NCI-H1048 (cell line): ENCODE measurements at places on chromosomes 5 and 9.

- DNase-seq: no peak
Observed at GRCh38 chr9:7095058-7095457, 337.3 kb downstream of the KDM4C start.

DNA sequence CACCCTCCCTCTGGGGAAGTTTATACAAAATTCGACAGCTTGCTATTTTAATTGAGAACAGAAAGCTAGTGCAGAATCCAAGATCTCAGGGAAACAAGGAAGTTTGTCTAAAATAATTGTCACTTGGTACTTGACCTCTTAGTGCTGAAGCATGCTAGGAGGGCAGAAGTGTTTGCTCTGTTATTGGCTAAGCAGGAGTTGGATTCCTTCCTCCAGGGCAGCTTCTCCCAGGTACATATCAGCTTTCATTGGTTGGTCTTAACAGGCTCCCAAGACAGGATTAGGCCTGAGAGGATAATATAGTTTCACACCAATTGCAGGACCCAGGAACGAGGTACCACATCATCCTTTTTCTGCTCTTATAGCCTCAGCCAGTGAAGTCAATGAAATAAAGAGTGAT lies 432.8 kb downstream of the IRX1 start:
- DNase-seq: no peak

DNA sequence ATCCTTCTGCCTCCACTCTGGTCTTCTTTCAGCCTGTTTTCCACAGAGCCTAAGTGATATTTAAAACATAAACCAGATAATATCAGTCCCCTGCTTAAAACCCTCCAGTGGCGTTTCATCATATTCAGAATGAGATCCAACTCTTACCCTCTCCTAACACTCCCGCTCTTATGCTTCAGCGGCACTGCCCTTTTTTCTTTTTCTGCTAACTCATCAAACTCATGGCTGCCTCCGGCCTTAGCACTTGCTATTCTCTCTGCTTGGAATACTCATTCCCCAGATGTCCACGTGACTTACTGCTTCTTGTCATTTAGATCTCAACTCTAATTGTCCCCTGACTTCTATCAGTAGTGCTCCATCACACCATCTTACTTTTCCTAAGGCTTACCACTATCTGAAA lies 73.6 kb downstream of the PIP5K1B start:
- no peak for DNase-seq

- DNase-seq: no peak
Observed at GRCh38 chr5:153517241-153517611, 26.8 kb downstream of the GRIA1 start.

GRCh38 chr5:170632985-170633234 lies 129.1 kb downstream of the KCNIP1 start:
- DNase-seq: no peak

DNA sequence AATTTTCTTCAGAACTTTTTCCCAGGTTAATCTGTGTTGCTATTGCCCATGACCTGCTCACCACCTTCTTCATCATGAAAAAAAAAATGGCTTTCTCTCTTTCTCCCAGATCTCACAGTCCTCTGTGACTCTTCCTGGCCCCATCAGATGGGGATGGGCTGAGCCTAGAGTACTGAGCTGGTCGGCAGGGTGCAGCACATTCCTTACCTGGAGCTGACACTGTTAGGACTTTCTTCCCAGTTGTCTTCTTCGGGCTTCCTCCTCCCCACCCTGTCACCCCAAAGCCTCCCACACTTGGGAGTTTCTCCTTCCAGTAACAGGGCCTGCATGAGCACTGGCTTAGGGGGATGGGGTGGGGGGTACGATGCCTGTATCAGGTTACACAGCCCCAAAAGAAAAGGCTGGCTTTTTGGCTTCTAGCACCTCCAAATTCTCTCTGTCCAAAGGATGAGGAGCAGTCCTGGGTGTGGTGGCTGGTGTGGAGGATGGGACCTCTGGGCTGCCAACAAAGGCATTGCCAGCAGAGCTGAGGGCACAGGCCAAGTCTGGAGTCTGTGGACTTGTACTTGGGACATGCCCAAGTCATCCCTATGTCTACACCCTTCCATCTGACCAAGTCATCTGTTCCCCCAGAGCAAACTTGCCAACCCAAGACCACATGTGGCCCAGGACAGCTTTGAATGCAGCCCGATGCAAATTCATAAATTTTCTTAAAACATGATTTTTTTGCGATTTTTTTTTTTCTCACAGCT lies 68.0 kb upstream of the HSPA9 start:
- DNase-seq: no peak

DNA sequence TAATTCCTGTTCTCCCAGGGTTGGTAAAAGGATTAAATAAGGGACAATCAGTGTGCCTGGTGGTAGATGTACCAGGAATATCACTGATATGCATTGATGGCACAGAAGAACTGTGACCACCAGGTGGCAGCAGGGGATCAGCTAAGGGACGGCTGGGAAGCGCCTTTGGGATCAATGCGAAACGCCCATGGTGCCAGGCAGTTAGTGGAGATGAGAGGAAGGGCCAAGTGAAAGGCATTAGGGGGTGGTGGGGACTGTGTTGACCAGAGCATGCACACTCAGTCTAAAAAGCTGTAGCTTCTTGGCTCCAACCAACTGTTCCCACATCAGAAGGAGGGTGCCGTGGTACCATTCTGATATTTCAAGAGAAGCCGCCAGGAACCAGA lies 55.6 kb downstream of the ARHGEF37 start:
- peak; percentile 7 for DNase-seq

DNA sequence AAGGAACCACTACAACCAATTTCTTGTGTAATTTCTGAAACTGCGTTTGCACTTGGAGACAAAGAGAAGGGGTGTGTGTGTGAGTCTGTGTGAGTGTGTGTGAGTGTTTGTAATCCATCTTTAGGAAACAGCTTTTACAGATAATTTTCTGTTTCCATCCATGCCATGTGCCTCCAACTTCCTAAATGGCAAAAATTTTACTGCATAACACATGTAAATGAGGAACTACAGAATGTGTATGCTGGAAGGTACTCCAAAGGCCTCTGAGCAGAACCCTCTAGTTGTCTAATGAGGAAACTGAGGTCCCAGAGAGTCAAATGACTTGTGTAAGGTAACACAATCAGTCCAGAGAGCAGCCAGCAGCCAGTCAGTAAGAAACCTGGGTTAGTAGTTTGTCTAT lies 20.8 kb downstream of the MAMDC2 start:
- DNase-seq: no peak

- no peak for DNase-seq
Observed at GRCh38 chr9:70746316-70746715, 331.9 kb upstream of the KLF9 start.

DNA sequence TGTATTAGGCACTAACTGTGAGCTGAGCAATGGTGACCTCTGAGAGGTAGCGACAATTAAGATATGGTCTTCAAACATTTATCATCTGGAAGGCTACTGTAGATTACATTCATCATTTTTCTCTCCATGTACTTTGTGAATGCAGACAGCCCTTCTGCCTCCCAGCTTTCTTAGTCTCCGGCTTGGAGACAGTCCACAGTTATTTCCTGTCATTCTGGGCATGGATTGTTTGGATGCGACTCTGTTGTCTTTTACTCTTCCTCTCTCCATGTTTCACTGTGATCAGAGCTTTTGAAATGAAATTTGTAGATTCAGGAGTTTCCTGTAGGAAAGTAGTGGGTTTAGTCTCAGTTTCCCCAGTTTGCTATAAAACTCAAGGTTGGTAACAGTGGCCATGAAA lies 20.5 kb downstream of the DMRT2 start:
- DNase-seq: no peak

DNA sequence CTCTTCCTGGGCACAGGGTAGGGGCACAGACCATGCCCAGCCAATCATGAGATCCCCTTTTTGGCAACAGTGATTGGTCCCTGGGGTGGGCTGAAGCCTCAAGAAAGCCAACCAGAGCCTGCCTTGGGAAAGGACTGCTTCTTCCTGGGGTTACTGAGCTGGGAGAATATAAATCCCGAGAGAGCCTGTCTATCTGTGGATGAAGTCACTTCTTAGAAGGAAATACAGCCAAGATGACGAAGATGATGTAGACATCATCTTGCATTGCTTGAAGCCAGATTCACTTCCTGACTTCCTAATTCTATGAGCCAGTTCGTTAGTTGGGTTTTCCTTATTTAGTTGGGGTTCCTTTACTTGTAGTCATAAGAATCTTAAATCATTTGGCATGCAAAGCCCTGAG lies 50.1 kb upstream of the PWWP2A start:
- DNase-seq: no peak

DNA sequence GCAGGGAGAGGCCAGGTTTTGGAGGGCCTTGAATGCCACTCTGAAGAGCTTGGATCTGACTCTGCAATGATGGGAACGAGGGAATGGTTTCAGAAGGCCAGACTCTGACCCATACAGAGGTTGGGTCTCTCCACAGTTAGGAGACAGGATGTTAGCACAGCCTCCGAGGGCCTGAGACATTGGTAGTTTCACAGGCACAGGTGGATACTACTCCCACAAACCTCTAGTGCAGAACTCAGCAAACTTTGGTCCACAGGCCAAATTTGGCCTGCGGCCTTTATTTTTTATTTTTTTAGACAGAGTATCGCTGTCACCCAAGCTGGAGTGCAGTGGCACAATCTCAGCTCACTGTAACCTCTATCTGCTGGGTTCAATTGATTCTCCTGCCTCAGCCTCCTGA lies 2.9 kb downstream of the GNPDA1 start:
- no peak for DNase-seq

GRCh38 chr9:37198039-37198729 lies 77.8 kb downstream of the ZCCHC7 start:
- no peak for DNase-seq

- DNase-seq: peak; percentile 29
Observed at GRCh38 chr5:124310453-124310852, 436.0 kb downstream of the ZNF608 start.

DNA sequence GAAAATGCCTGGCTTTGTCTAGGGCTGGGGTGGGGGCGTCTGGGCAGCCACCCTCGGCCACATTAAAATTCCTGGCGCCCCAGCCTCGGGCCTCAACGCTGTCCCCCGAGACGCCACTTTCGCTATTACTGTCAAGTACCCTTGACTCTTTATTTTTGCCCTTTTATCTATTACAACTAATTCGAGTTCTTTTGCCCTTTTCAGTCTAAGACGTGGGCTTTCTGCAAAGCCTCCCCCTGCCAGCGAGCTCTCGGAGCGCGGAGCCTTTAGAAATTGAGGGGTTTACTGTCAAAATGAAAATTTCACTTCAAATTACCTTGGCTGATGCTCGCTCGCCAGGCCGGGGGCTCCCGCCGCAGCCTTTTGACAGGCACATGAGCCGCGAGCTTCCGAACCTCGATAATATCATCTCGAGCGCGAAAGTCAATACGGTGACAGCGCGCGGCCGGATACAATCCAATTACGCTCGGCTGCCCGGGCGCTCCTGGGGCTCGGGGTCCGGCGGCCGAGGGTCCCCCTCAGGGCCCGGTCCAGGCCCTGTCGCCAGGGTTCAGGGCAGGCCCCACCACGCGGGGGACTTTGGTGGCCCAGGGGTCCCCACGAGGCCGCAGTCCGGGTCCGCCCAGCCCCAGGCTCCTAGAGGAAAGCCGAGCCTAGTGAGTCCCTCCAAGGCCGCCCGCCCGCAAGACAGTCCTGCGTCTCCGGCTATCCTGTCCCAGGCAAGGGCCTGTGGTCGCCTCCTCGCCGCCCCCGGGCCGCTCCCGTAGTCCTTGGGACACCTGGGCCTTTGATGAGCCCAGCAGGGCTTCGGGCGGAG lies 6.7 kb downstream of the IRX4 start:
- DNase-seq: no peak

DNA sequence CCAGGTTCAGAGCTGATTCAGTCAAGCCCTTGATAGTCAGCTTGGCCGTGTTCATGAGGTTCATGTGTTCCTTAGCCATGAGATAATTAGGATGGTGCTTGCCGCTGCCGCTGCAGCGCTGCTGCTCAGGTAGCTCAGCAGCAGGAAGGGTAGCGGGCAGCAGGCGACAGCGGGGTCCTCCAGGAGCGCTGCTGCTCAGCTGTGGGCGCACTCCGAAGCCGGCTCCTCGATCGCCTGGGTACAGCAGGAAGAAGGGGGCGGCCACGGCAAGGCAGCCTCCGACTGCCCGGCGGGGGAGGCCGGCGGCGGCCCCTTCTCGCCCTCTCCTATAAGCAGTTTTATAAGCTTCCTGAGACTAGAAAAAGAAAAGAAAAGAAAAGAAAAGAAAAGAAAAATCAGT lies 1253.6 kb downstream of the EFNA5 start:
- no peak for DNase-seq

GRCh38 chr9:114412048-114412683 lies 24.4 kb upstream of the AKNA start:
- no peak for DNase-seq

DNA sequence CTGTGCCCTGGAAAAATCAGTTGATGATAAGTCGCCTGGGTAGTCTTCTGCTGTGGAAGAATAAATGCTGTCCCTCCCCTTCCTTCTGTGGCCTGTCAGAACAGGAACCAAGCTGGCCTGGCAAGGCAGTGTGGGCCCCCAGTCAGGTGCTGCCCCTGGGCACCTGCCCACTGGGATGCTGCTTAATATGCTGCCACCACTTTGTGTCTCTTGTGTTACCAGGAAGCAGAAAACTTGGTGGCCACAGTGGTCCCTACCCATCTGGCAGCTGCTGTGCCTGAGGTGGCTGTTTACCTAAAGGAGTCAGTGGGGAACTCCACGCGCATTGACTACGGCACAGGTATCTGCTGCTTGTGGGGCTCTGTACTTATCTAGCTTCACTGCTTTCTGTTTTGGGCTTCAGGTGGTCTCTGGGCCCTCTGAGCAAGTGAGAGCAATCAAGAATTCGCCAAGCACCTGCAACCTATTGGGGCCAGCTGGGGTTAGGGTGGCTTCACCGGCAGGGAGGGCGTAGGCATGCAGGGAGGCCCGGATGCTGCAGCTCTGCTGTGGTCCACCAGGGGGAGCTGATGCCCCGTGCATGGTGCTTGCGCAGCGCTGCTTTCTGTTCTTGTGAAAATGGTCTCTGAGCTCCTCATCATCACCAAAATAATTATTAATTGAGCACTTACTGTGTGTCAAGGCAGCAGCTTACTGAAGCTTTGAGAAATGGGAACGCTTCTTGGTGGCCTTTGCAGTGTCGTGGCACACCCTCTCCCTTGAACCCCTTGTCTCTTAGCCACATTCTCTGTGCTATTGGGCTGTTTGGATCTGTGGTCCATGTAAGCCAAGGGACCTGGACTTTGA lies 20.3 kb downstream of the PTPA start:
- DNase-seq: no peak

GRCh38 chr9:128405077-128405779 lies 15.4 kb upstream of the CERCAM start:
- DNase-seq: no peak

- no peak for DNase-seq
Observed at GRCh38 chr9:95667789-95668188, 151.0 kb upstream of the PTCH1 start.

- no peak for DNase-seq
Observed at GRCh38 chr5:102324714-102325113, 28.6 kb upstream of the SLCO4C1 start.

DNA sequence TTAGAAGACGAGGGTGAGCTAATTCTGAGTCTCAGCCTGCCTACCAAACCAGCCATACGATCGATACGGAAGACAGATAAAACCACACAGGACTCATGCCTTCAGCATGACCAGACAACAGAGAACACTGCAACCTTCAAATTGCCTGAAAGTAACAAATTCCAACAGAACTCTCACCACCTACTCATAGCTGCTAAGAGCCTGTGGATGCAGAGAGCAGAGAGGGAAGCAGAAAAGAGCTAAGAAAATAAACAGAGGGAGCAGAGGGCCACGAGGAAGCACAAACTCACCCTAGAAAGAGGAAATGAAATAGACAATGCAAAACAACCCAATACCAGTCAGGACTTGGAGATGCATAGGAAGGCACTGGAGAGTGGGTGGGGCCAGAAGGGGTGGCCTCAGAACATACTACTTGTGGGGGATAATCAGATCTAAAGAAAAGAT lies 86.7 kb upstream of the TAS2R1 start:
- no peak for DNase-seq

- DNase-seq: no peak
Observed at GRCh38 chr9:129644902-129645301, 3.0 kb upstream of the ASB6 start.
